Head of caudate nucleus (tissue), 42 donors: ENCODE measurements at places on chromosomes 5 and 9.

DNA sequence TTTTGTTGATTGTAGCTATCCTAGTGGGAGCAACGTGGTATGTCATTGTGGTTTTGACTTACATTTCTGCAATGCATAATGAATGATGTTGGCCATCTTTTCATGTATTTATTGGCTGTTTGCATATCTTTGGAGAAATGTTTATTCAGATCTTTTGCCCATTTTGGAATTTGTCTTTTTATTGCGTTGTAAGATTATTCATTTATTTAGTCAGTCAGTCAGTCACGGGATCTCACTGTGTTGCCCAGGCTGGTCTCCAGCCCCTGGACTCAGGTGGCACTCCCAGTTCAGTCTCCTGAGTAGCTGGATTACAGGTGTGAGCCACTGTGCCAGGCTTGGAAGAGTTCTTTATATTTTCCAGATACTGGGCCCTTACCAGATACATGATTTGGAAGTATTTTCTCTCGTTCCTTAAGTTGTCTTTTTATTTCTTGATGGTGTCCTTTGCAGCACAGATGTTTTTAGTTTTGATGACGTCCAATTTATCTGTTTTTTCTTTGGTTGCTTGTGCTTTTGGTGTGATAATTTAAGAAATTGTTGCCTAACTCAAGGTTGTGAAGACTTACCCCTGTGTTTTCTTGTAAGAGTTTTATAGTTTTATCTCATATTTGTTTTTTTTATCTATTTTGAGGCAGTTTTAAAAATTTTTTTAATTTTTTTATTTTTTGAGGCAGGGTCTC lies 67.1 kb downstream of the EHMT1 start:
- DNase-seq = no peak

- no peak for DNase-seq
Measured at GRCh38 chr5:157594675-157595459, 19.3 kb upstream of the ADAM19 start.

DNA sequence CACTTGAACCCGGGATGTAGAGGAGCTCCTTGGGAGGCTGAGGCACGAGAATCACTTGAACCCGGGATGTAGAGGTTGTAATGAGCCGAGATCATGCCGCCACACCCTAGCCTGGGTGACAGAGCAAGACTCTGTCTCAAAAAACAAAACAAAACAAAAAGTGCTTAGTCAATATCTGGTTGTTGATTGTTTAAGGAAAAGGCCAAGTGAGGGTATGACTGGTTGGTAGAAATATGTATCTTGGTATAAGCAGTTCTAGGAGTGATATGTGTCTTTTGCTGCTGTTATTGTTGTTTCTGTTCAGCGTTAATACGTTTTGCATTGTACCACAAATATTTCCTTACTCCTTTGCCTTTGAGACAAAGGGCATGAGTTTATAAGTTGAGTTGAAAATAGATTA lies 210.7 kb upstream of the DMRT1 start:
- DNase-seq = no peak

GRCh38 chr5:87150630-87151029 lies 117.1 kb upstream of the RASA1 start:
- DNase-seq = no peak

DNA sequence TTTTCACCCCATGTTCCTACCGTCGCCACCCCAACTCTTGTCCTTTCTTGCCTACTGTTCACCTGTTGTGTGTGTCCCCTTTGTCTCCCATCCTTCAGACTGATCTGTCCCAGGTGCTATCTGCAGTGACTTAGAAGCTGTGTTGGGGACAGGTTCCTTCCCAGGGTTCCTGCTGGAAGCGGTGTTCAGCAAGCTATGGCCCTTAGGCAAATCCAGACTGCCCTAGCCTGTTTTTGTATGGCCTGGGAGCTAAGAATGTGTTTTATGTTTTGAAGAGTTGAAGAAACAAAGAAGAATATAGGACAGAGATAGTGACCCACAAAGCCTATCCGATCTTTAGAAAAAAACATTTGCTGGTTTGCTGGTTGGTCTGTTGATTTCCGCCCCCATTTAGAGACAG lies 236.4 kb downstream of the GOLPH3 start:
- DNase-seq = no peak

GRCh38 chr5:139919308-139919707 lies 123.7 kb downstream of the PSD2 start:
- no peak for DNase-seq

DNA sequence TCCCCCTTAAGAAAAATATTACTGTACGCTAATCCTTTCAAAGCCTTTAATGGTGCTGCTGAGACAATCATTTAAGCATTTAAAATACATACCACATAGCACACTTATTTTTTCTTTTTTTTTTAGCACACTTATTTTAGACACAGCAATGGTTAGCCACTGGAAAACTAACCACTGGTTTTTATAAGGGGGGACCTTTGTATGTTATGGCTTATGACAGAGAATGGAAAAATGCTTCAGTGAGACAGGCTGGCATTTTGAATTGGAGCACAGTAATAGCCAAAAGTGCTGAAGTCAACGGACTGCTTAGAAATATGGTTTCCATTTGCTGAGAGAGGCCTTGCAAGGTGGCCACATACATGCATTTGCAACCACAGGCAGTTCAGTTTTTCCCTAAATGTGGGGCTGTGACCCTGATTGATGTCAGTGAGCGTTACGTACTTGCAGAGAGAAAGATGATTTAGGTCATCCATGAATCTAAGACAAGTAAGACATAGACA lies 28.5 kb downstream of the AOPEP start:
- DNase-seq = no peak

GRCh38 chr5:136094913-136095641 lies 37.6 kb upstream of the SMAD5 start:
- no peak for DNase-seq

DNA sequence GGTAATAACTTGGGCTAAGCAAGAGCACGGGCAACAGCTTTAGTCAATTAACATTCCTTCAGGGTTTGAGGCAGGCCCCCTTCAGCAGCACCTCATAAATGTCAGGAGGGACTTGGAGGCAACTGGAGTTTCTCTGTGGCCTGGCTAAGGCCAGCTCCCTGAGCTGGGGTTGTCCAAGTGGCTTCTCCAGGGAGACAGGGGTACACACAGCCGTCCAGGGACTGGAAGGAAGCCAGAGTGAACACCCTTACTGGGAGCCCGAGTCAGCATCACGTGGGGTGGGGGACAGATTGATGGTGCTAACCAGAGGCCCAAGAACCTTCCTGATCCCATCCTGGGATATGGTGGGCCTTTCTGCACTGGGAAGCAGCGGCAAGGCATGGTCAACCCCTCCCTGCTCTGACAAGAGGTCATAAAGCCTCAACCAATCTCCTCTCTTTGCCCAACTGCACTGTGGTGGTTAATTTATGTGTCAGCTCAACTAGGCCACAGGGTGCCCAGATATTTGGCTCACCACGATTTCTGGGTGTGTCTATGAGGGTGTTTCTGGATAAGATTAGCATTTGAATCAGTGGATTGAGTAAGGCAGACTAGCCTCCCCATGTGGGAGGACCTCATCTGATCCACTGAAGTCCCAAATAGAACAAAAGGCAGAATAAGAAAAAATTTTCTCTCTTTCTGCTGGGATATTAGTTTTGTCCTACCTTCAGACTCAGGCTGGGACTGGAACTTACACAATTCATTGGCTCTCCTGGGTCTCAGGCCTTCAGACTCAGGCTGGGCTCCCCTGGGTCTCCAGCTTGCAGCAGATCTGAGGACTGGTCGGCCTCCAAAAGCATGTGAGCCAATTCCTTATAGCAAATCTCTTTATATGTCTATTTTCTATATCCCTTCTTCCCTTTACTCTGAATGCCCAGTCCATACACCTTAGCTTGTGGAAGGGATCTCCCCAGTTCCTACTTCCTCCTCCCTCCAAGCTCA lies 127.2 kb upstream of the LARP1 start:
- DNase-seq = no peak

GRCh38 chr5:77423022-77423750 lies 68.9 kb downstream of the WDR41 start:
- DNase-seq = no peak

DNA sequence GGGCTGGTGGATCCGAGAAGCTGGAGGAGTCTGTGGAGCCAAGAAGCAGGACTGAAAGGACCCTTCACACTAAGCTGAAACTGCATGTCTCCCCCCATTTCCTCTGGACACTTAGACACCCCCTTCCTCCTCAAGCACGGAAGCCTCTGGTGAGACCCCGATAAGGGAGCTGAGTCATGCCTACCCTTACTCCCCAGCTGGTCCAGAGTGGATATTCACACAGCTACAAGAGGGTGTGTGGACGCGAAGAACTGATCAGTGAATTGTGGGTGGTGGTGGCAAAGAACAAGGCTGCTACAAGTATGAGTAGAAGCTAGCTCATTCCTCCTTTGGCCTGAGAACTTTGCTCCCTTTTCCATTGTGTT lies 4.3 kb downstream of the TLN1 start:
- no peak for DNase-seq

DNA sequence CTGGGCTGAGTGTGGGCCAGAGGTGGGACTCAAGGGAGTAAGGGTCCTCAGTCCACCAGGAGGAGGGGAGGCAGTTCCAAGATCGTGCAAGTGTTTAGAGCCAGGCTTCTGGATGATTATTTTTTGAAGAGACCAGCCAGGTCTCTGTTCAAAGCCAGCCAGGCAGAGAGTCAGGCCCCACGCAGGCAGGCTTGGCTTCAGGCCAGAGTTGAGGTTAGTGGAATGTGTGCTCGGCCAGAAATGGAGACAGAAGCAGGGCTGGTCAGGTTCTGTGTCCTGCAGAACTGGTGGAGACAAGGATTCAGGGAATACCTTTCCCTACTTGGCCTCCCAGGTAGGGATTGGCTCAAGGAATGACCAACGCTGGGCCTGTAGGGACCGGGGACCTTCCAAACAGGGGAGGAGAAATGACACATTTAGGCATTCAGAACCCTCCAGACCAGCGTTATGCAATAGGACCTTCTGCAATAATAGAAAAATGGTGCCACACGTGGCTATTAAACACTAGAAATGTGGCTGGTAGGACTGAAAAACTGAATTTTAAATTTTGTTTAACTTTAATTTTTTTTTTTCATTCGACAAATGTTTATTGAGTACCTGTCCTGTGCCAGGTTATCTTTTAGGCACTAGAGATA lies 106.2 kb downstream of the CMYA5 start:
- no peak for DNase-seq
